NCI-H1930 (cell line): ENCODE measurements at places on chromosomes 13 and 19.

DNA sequence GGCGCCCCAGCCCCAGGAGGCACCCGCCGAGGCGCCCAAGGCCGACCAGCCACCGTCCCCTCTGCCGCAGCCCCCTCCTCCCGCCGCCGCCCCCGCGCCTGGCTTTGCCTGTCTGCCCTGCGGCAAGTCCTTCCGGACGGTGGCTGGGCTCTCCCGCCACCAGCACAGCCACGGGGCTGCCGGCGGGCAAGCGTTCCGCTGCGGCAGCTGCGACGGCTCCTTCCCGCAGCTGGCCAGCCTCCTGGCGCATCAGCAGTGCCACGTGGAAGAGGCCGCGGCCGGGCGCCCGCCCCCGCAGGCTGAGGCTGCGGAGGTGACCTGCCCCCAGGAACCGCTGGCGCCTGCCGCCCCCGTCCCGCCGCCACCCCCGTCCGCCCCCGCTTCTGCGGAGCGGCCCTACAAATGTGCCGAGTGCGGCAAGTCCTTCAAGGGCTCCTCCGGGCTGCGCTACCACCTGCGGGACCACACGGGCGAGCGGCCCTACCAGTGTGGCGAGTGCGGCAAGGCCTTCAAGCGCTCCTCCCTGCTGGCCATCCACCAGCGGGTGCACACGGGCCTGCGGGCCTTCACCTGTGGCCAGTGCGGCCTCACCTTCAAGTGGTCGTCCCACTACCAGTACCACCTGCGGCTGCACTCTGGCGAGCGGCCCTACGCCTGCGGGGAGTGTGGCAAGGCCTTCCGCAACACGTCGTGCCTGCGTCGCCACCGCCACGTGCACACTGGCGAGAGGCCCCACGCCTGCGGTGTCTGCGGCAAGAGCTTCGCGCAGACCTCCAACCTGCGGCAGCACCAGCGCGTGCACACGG lies 2.6 kb upstream of the NAT14 start:
- DNase-seq = no peak

- DNase-seq = no peak
These were observed 9.0 kb upstream of the USP29 start for GRCh38 chr19:57110592-57111328.

DNA sequence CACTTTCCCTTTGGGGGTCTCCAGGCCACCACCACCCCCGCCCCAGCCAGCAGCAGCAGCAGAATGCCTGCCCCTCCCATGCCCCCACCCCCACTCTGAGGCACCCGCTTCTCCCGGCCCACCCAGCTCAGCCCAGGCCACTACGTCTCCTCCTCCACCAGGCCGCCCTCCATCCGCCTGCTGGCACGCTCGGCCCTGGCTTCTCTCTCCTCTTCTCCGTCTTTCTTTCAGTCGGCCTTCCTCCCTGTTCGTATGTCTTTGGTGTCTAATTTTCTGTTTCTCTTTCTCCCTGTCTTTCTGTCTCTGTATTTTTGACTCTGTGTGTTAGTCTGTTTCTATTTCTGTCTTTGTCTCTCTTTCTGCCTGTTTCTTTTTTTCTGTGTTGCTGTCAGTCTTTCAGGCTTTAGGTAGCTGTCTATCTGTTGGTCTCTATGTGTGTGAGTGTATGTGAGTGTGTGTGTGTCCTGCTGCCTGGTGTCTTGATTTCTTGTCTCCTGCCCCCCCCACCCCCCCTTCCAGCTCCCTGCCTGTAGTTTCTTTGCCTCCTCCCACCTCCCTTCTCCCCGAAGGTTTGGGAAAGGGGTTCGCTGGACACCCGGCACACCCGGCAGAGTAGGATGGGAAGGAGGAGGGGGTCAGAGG lies at the start of gene LGI4:
LGI4 (minus strand) TSS at position 459 of the 642 bp plus-strand sequence; CDS start at position 80, 379 bp downstream.
- DNase-seq = no peak

DNA sequence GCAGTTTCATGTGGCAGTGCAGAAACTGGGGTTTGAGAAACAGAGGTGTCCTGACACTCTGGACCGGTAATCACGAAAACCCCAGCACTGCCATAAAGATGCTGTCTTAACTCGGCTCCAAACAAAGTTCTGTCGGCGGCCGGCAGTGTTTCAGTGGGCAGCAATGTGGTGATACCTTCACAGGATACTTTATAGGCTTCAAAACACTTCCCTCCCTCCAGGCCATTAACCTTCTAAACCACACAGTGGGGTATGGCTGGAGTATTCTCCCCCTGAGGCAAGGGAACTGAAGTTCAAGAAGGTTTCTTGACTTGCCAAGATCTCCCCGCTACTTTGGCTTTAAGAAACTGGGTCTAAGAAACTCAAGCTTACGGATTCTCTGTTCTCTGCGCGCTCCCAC lies 1.1 kb downstream of the RUBCNL start:
- DNase-seq = no peak

- DNase-seq = no peak
These were observed 1209.4 kb downstream of the UQCRFS1 start for GRCh38 chr19:28003543-28003942.
